GOT3 (cell line): ENCODE measurements at places on chromosomes 6 and 20.

DNA sequence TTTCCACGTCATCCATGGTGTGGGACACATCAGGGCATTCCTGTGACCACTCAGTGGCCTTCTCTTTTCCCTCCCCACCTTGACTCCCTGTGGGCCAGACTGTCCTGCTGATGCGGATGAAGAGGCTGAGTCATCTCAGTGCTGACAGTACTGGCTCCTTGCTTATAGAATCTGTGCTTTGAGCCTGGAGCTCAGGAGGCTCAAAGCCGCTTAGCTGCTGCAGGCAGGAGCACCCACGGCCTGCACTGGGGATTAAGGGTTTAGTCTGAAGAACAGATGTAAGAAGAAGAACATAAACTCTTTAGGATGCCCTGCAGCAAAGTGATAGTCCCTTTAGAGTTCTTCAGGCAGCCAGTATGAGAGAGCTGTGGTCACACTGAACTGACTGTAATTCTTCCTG lies 642.0 kb upstream of the CHD6 start:
- DNase-seq, result no peak

- DNase-seq, result no peak
Observed at GRCh38 chr6:112243861-112244827, 10.2 kb downstream of the LAMA4 start.

DNA sequence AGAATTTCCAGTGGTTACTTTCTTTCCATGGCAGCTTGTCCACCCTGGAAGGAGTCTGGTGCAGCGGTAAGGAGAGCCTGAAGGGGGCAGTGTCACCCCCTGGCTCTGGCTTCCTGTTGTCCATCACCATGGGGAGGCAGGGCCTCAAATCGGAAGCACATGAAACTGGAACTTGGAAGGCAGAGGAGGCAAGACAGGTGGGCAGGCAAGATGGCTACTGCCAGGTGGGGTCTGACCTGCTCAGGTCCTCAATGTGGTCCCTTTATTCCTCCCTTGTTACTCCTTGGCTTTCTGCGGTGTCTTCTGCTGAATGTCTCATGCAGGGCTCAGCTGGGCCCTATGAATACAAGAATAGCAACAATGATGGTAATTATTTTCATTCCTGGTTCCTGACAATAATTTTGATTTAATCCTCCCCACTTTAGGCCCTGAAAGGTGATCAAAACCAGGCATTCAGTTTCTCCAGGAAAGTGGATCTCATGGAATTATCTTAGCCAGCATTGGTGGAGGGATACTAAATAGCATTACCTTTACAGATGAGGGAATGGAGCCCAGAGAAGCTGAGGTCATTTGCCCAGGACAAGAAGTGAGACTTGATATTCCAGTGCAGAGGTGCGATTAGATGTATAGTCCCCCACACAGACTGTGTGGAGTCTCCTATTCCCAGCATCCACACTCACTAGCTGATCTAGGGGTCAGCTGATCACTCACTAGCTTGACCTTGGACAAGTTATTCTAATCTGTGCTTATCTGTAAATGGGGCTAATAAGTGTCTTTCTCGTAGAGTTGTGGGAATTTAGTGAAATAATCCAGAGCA lies 17.6 kb upstream of the SNAI1 start:
- DNase-seq, result no peak

- DNase-seq, result no peak
Observed at GRCh38 chr20:57804470-57805250, 94.8 kb upstream of the PMEPA1 start.

DNA sequence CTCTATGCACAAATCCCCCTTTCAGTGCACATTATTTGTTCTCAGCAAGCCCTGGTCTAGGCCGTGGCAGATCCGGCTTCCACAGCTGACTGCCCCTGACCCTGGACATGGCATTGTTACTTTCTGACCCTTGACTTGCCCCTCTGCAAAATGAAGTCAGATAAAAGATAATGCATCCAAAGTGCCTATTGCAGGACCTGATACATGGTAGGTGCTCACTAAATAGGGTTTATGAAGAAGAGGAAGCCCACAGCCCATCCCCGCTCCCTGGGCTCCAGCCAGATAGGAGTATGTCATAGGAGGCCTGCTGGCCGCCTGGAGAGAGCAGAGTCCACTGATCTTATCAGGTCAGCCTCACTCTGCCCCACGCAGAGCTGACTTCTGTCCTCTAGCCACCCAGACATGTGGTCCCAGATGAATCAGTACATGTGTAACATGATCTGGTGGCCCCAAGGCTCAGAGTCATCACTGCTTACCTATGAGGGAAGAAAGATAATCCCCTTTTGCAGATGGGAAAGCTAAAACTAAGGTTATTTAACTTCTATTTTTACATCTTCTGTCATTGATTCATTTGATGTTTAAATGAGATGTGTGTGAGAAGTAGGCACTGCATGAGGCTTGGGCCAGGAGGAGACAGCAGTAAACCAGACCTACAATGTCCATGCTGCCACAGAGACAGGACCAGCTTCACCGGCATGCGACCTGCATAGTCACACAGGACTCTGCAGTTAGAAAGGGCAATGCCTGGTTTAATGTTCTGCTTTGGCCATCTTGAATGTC lies 20.4 kb downstream of the MAFB start:
- DNase-seq, result no peak

- DNase-seq, result no peak
Observed at GRCh38 chr6:161486361-161487216, 212.7 kb upstream of the AGPAT4 start.

GRCh38 chr6:52495922-52496321 lies 75.8 kb downstream of the EFHC1 start:
- DNase-seq, result no peak

DNA sequence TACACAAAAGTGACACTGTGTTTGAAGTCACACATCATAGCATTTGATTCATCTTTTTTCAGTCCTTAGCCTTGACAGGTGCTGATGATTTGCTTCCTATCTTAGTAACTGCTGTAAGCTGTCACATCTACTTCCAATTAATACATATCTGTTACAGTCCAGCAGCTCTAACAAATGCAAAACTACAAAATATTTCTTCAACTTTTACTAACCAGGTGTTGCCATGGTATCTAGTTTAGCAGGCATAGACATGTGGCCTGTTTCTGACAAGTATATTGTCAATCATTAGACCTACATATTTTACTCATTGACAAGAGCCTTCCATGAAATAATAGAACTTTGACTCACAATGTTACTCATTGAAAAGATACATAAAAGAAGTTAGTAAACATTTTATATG lies 1159.7 kb downstream of the GRIK2 start:
- no peak for DNase-seq

GRCh38 chr20:11646359-11646758 lies 271.3 kb upstream of the BTBD3 start:
- no peak for DNase-seq

DNA sequence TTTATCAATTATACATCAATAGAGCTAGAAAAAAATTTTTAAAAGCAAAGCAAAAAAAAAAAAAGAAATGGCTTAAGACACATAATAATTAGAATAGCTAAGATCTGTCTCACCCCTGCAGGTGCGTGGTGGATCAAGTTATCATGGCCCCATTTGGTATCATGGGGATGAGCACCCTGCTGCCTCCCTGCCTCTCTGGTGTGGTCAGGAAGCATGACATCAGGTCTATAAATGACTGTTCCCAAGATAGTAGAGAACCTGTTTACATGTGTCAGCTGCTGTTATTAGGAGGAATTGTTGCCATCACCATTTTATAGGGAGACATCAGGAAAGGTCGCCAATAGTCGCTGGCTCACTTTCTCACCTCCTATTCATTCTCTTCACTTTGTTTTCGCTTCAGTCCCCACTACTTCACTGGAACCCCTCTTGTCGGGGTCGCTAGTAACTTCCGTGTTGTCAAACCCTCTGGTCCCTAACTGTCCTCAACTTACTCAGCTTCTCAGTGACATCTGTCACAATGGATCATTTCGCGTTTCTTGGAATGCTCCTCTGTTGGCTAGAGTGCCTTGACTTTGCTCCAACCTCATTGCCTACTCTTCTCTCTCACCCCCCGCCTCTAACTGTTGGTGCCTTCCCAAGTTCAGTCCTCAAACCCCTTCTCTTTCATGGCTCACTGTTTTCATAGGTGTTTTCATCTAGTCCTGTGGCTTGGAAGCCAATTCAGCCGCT lies 4.7 kb downstream of the DNTTIP1 start:
- no peak for DNase-seq

DNA sequence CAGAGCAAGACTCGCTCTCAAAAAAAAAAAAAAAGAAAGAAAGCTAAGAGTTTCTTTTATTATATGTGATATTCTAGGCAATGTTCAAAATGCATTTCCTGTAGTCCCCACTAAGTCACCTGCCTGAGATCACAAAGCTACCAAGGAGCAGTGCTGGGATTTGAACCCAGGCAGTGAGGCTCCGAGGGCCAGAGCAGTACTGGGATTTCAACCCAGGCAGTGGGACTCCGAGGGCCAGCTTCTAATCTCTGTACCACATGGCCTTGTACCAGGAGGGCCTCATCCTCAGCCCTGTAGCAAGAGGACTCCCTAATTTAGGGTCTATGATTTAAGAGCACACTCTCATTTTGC lies 39.7 kb downstream of the ZMYND8 start:
- no peak for DNase-seq

- DNase-seq, result no peak
Observed at GRCh38 chr20:61802721-61803311, 262.9 kb downstream of the TAF4 start.

DNA sequence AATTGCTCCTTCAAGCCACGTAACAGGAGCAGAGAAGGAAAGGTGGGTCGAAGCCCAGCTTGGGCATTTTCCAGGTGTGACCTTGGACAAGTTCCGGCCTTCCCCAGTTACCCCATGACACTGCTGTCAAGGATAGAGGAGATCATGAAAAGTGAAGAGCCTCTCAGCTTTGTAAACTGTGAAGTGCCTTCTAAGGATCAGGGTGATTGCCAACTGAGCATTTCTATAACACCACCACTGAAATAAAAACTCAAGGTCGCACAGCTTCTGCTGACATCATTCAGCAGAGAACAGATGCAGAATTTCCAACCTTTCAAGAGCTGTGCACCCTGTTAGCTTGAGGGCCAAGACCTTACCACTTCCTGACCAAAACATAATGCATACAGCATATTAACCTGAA lies 24.0 kb upstream of the ZMYND8 start:
- DNase-seq, result no peak

GRCh38 chr6:111353912-111354462 lies 129.0 kb downstream of the REV3L start:
- DNase-seq, result no peak

- DNase-seq, result no peak
Observed at GRCh38 chr6:1574083-1574761, 35.5 kb upstream of the FOXC1 start.

DNA sequence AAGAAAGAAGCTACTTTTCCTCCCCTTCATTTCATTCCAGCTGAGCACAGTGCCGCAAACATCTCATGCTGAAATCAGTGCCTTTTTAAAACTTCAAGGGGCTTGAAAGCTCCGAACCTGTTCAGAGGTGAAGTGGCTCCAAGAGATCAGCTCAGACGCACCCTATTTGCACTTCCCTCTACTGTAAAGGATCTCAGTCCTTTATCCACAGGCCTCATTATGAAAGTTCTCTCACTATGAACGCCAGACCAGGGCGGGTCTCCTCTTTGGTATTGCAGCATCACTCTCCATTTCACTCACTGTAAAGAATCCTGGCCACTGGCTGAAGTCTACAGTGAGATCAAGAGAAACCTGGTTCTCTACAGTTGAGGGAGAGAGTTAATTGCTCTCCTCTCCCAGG lies 232.7 kb upstream of the POU3F2 start:
- DNase-seq, result no peak

DNA sequence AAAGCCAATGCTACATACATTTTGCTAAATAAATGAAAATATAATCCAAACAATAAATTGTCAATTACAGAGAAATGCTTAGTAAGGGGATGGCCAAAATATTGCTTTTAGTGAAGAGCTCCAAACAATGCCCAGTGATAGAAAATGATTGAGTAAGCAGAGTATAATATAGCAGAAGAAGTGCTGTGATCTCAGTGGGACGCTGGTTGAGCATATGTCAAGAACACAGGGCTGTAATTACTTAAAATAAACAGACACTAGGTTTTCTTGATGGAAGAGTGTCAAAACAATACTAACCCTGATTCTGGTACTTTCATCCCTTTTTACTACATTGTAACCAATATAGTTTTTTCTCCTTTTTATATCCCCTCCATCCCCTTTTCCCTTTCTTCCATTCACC lies 150.3 kb downstream of the GRIK2 start:
- DNase-seq, result no peak

- DNase-seq, result peak; percentile 36
Observed at GRCh38 chr20:32484958-32485769, 100.0 kb downstream of the NOL4L start.

- no peak for DNase-seq
Observed at GRCh38 chr20:50403565-50404418, 106.4 kb upstream of the PTPN1 start.

DNA sequence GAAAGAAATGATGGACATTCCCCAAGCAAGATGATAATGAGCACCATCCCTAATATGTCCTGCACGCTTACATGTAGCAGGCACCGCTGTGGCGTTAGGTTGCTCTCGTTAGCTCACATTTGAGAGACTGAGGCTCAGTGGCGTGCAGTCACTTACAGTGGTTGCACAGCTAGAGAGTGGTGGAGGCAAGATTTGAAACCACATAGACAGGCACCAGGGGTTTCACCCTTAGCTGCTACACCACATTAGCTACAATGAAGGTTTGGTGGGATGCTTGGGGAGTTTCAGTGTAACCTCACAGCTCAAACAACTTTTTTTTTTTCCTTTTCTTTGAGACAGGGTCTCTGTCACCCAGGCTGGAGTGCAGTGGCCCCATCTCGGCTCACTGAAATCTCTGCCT lies 3.7 kb downstream of the COX4I2 start:
- DNase-seq, result no peak

- no peak for DNase-seq
Observed at GRCh38 chr6:160082627-160083026, 39.0 kb upstream of the SLC22A1 start.

DNA sequence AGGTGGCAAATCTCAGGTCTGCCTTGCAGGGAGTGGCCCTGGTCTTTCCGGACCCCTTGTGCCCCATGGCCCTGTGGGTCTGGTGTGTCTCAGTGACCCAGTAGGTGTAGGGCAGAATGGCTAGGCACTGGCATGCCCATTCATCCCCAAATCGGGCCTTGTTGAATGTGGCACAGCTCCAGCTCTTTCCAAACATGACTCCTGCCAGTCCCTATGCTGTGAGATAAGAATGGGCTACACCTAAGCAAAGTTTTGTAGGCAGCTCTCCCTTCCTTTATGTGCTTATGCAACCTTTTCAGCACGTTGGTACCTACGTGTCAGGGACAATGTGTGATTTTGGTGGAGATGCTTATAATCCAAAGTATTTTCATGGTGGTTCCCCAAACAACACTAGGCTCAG lies 33.9 kb downstream of the FOXO3 start:
- no peak for DNase-seq

- no peak for DNase-seq
Observed at GRCh38 chr20:13402171-13402760, 181.2 kb downstream of the ISM1 start.

DNA sequence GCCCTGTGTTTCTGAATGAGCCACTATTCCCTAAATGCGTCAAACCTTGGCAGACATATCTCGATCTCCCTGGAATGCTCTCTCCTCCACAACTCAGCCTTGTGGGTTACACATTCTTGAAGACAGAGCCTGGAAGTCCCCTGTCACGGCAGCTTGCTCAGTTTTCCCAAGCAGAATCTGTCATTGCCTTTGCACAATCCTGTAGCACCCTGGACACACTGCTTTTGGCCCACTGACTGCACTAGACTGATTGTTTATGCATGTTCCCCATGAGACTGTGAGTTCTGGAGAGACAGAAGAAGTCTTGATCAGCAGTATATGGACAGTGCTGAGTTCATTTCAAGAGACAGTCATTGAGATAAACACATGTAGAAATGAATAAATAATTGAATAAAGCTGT lies 406.7 kb downstream of the CD83 start:
- no peak for DNase-seq
